ENCODE measurements at places on chromosomes 16 and 17. TPM values are rescaled to one million over a fixed set of nuclear protein-coding genes. Genes with fewer than 3 reads are reported as not detected.

- no peak for DNase-seq
- no peaks in the 10 kb centered on the region for H3K4me1 ChIP-seq
- no peak overlapping the region for H3K4me3 ChIP-seq
- no peak overlapping the region for H3K27ac ChIP-seq
Observed at GRCh38 chr17:45666641-45667040, 117.5 kb upstream of the CRHR1 start.

KCNJ16 gene
- not detected for total RNA-seq

VWA3A gene
- 0.16 TPM for total RNA-seq

DNA sequence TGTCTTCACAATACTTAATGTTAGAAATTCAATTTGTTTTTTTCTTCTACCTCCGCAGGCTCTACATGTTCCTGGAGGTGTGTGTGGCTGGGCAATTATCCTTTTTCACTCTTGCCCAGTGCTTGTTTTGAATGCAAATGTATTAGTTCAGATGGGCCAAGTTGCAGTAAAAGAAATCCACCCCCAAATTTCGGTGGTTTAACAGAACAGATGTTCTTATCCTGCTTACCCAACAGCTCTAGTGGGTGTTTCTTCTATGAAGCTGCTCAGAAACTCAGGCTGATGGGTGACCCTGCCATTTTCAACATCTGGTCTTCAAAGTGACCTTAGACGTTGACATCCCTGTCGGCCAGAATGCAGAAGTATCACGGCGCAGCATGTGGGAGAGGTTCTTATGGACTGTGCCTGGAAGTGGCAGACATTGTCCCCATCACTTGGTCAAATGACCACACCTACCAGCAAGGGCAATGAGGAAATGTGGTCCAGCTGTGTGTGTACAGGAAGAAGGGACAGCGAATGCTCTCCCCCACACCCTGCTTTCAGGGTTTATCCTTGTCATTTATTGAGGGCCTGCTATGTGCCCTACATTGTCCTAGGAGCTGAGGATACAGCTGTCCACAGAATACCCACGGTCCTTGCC lies 157.3 kb downstream of the CDH13 start:
- no peak for DNase-seq
- H3K27ac ChIP-seq, result no peak overlapping the region
- H3K36me3 ChIP-seq, result no peaks in the 10 kb centered on the region
- H3K4me1 ChIP-seq, result no peaks in the 10 kb centered on the region
- H3K27me3 ChIP-seq, result no peaks in the 10 kb centered on the region

GRCh38 chr16:86653285-86654006 lies 75.1 kb downstream of the FOXL1 start:
- H3K4me1 ChIP-seq, result no peaks in the 10 kb centered on the region
- no peak overlapping the region for H3K27ac ChIP-seq
- no peaks in the 10 kb centered on the region for H3K27me3 ChIP-seq
- no peak overlapping the region for H3K4me3 ChIP-seq

DNA sequence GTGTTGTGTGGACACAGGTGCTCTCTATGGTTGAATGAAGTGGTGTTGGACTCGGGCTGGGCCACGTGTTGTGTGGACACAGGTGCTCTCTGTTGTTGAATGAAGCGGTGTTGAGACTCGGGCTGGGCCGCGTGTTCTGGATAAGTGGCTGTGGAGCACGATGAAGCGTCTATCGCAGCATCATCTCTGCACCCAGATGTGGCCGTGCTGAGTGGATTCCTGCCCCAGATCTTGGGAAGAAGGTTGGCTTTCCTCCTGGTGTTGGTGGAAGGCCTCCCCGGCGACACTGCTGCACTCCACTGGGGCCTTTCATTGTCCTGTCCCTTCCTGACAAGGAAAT lies 69.1 kb downstream of the RPTOR start:
- H3K4me3 ChIP-seq, result no peak overlapping the region
- H3K27ac ChIP-seq, result no peak overlapping the region
- DNase-seq, result no peak
- H3K27me3 ChIP-seq, result no peaks in the 10 kb centered on the region
- H3K4me1 ChIP-seq, result peaks cover 24% of the 10 kb centered on the region

TNFRSF17 gene
- not detected for total RNA-seq

CDH13 gene
- total RNA-seq, result not detected

DNA sequence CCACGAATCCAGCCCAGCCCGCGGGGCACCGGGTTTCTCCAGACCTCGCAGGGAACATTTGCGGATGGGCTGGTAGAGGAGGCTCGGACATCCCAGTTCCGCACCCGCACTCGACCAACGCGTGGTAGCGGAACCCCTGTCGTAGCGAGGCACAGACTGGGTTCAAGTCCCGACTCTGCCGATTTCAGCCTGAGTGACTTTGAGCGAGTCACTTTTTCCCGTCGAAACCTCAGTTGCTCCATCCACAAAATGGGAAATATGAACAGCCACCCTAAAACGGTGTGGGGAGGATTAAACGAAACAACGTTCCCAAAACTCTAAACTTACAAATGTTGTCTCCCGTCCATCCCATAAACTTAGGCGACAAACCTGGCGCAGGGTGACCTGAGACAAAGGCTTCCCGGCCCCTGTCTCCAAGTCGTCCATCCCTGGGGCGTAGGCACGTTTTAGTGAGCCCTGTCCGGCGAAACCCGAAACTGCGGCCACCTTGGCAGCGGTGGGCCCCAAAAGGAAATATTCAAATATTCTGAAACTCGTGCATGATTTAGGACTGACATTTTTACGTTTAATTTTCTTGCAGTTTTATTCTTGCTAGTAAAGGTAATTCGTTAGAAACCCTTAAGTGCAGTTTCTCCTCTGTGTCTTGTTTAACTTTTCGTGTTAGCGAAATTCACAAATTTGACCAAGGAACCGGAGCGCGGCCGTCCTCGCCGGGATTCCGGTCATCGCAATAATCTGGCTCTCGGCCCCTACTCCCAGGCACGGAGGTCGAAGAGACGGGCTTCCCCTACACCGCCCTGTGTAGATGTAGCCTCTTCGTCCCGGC lies 1.9 kb upstream of the MLLT6 start:
- no peak for DNase-seq
- H3K4me3 ChIP-seq, result peak overlapping the region; percentile 93
- peak overlapping the region; percentile 90 for H3K27ac ChIP-seq
- peaks cover 36% of the 10 kb centered on the region for H3K4me1 ChIP-seq
- no peaks in the 10 kb centered on the region for H3K27me3 ChIP-seq

DNA sequence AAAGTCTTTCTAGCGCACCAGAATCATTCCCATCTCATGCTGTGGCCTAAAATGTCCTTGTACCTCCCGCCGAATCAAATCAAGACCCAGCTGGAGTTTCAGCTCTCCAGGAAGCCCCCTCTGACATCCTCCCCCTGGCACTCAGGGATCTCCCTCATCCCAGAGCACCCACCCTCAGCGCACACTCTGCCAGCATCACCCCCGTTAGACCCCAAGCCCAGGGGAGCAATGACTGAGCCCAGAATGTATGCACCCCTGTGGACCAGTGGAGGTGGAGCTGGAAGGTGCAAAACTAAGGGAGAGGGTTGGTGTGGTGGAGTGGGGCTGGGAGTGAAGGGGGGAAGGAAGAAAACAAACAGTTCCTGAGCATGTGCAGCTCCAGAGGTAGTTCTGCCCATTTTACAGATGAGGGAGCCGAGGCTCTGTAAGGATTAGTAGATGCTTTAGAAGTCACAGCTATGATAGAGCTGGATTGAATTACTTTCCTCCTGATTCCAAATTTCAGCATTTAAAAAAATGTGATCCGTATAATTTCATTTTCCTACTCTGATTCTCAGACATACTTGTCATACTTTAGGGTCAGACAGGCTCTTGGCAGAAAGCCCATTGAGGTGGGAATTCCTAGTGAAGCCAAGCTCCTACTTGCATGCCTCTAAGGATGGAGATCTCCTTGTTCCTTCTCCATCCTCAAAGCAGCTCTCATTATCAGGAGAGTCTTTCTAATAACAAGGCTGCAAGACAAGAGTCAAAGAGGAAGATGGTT lies 242.7 kb downstream of the KATNIP start:
- no peaks in the 10 kb centered on the region for H3K27me3 ChIP-seq
- no peak overlapping the region for H3K27ac ChIP-seq
- no peaks in the 10 kb centered on the region for H3K4me1 ChIP-seq
- no peak for DNase-seq
- no peaks in the 10 kb centered on the region for H3K36me3 ChIP-seq

DNA sequence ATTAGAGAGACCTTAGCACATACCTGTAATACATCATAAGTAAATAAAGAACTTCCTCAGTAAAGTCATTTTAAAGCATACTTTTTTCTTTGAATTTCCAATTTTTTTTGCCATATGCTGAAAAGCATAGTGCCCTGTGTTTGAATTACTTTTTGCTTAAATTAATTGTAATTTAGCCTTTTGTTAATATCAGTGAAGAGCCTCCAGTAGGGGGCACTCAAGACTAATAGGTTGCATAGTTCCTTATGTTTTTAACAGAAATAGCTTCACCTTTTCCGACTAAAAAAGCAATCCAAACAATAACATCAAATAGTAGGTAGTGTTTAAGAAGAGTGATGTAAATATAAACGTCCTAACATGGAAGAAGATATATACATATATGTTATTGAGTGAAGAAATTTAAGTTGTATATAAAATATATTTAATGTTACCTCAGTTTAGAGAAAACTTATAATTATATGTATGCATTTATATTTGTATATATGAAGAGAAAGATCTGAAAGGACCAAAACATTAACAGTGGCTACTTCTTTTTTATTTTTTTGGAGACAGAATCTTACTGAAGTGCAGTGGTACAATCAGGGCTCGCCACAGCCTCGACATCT lies 18.6 kb downstream of the RAD51C start:
- no peak overlapping the region for H3K27ac ChIP-seq
- no peaks in the 10 kb centered on the region for H3K27me3 ChIP-seq
- H3K4me1 ChIP-seq, result no peaks in the 10 kb centered on the region
- no peak overlapping the region for H3K4me3 ChIP-seq

- DNase-seq, result no peak
- no peaks in the 10 kb centered on the region for H3K36me3 ChIP-seq
- peak overlapping the region; percentile 66 for H3K4me3 ChIP-seq
- H3K27me3 ChIP-seq, result no peaks in the 10 kb centered on the region
- H3K27ac ChIP-seq, result no peak overlapping the region
Observed at GRCh38 chr17:77446940-77447634, 306.3 kb downstream of the SEC14L1 start.

GRCh38 chr16:56226845-56227525 lies 35.7 kb downstream of the GNAO1 start:
- DNase-seq, result no peak
- peaks cover 31% of the 10 kb centered on the region for H3K4me1 ChIP-seq
- no peak overlapping the region for H3K27ac ChIP-seq
- H3K27me3 ChIP-seq, result no peaks in the 10 kb centered on the region

All from CD8-positive, alpha-beta memory T cell (primary cell).